ENCODE measurements at places on chromosomes 3 and 15.

GRCh38 chr3:103926936-103927335 is 1439.8 kb upstream of the ALCAM start:
- no peak for DNase-seq

DNA sequence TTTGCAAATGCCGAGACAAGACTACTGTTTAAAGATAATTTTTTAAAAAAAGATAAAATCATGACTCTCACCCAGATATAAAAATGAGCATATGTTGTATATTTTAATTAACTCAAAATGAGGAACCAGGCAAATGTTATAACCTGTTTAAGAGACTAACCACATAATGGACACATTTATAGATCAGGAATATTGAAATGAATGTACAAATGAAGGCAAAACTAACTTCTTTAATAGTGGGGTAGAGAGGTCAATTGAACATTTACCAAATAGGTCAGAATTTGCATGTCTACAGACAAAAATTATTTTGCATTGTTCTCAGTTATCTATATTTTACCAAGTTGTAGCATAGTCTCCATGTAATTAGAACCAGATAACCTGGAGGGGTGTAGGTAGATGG is 134.3 kb upstream of the PFN2 start:
- DNase-seq = no peak

DNA sequence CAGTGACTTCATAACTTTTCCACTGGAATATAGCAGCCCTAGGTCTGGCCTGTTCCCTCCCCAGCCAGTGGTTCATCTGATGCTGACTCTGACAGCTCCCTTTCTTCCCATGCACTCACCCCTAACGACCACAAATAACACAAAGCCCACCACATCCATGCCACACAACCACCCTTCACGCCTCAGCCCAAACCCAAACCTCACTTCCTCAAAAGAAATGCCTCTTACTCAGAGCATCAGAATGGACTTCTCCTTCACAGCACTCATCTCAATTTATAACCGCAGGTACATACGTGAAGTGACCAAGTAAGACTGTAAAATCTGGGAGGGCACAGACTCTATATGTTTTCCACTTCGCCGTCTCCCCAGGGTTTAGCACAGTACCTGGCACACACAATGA is 1.1 kb downstream of the RBSN start:
- no peak for DNase-seq

- no peak for DNase-seq
Observed at GRCh38 chr3:140555666-140556065, 122.2 kb upstream of the TRIM42 start.

GRCh38 chr3:58349792-58350626 is 17.3 kb downstream of the PXK start:
- no peak for DNase-seq

- DNase-seq = no peak
Observed at GRCh38 chr15:80424381-80424780, 20.2 kb downstream of the ARNT2 start.

DNA sequence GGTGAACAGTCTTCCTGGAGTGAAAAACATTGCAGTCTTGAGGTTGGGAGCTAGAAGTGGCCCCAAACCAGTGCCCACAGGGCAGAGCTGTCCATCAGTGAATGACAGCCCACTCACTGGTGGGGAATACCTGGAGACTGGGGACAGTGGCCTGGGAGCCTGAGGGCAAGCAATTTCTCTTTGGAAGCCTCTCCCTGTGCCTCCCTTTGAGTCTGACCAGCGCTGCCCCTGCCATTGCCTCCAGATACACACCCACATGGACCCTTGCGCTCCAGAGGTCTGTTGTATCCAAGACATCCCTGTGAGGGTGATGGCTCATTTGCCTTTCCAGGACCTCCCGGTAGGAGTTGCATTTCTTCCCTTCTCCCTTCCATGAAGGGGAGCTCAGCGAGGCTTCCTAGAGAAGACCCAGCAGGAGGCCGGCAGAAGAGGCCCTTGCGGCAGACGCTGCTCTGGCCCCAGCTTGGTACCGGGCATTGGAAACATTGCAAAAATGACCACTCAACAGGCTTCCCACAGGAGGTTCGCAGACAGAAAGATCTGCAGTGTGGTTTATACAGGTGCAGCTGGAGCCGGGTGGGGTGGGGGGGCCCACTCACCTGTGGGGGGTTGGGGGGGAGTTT is 38.5 kb downstream of the KLF13 start:
- no peak for DNase-seq

GRCh38 chr3:107904536-107905066 is 186.2 kb downstream of the CD47 start:
- DNase-seq = no peak

- DNase-seq = no peak
Observed at GRCh38 chr3:2526926-2527325, 428.3 kb downstream of the CNTN4 start.

GRCh38 chr15:25089577-25089976 is 134.8 kb downstream of the SNRPN start:
- DNase-seq = peak; percentile 25

DNA sequence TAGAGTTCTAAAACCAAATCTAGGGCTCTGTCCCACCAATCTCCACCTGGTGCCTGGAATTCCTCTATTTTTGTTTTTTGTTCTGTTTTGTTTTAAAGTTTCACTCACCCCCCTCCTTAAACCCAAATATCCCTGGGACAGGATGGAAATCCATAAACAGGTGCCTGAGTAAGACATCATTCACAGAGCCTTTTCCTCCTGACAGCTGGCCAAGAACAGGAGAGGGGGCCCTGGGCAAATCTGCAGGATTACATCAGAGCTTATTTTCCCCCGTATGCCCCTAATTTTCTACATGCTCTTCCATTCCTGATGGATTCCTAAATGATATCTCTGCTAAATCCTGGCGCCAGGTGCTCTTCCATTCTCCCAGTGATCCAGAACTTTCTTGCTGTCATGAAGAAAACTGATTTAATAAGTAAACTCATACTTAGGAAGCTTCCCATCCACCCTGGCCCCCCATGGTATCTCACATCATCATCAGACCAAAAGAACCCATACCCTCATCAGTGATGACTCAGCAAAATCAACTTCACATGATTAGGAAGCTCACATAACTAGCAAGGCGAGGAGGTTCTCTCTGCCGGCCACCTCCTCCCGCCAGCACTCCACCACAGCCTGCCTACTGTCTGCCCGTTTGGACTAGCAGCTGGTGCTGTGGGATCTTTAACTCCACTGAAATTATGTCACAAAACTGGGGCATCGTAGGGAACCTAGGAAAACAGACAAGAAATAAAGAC is 61.0 kb downstream of the LIPC start:
- DNase-seq = no peak

GRCh38 chr3:185979721-185980121 is 41.9 kb upstream of the TRA2B start:
- DNase-seq = no peak

GRCh38 chr3:107661447-107662123 is 138.8 kb downstream of the BBX start:
- no peak for DNase-seq

DNA sequence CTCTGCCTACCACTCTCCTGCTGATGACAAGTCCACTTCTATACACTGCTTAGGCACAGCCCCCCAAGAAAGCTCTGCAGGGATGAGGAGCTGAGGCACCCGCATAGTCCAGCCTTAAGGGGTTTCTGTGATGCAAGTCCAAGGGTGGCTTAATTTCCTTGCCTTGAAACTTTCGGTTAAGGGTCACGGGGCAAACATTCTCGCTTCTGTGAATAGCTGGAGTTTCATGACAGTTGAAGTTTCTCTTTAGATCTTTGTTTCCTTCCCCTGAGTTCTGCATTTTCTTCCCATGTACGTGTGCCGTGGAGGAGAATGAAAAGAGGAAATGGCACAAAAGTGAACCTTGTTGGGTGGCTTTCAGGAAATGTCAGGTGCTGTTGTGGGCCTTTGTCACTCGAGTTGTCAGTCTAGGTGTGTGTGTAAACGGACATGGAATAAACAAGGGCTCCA is 7.0 kb downstream of the GPR160 start:
- no peak for DNase-seq

GRCh38 chr15:40932649-40933516 is 3.7 kb downstream of the DLL4 start:
- DNase-seq = no peak

DNA sequence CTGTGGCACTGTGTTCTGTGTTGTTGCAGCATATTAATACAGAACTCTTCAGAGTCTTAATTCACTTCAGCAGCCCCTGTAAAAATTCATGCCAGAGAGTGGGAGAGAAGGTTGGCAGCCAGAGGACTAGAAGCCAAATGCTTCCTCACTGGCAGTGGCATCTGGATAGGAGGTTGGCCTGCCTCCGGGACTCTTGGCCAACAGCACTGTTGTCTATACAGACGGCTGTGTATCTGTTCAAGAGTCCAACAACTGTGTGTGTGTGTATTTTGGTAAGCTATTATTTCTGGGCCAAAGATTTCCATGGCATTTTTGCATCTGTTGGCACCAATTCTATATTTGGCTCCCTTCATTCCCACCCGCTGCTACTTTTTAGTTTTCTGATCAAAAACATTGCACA is 156.0 kb upstream of the SOX2 start:
- no peak for DNase-seq

- no peak for DNase-seq
Observed at GRCh38 chr3:53730576-53730975, 115.6 kb downstream of the CHDH start.

DNA sequence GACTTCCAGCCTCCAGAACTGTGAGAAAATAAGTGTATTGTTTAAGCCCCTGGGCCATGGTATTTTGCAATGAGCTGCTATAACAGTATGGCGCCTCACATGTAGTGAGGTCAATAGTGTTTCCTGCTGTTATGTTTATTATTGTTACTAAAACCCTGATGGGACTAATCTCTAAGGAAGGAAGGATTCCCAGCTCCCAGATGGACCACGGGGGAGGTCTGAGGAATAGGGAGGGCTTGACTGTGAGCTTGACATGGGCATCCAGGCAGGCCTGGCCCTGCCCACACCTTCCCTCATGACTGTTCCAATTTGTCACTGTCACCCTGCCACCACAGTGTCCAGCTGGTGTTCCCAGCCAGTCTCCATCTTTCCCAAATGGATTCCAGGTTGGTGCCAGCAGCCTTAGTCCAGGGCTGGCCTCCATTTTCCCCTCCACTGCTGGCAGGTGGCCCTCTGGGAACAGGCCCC is 14.5 kb upstream of the SLC41A3 start:
- no peak for DNase-seq

- no peak for DNase-seq
Observed at GRCh38 chr3:110821586-110821985, 250.0 kb upstream of the NECTIN3 start.

DNA sequence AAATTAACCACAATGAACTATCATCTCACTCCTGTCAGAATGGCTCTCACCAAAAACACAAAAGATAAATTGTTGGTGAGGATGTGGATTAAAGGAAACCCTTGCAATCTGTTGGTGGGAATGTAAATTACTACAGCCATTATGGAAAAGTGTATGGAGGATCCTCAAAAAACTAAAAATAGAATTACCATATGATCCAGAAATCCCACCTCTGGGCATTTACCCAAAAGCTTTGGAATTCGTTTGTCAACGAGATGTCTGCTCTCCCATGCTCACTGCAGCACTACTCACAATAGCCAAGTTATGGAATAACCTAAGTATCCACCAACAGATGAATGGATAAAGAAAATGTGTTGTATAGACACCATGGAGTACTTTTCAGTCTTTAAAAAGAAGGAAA is 21.6 kb downstream of the FSIP1 start:
- DNase-seq = no peak

DNA sequence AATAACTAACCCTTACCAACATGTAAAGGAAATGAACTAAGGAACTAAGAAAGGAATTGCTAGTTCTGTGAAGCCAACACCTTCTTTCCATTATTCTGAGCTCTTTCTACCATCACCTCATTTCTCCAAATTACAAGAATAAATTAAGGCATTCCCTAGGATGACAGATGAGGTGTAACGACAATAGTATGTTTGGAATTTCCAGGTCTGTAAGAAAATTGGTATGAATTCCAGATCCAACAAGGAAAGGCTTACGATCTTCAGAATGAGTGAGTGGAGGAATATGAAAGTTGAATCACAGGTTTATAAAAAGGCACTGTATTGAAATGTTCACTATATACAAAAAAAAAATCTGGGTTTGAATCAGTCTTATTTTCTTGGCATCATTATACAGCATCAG is 4.5 kb upstream of the NANOGP8 start:
- no peak for DNase-seq

GRCh38 chr15:37693926-37694325 is 240.5 kb upstream of the TMCO5A start:
- no peak for DNase-seq

DNA sequence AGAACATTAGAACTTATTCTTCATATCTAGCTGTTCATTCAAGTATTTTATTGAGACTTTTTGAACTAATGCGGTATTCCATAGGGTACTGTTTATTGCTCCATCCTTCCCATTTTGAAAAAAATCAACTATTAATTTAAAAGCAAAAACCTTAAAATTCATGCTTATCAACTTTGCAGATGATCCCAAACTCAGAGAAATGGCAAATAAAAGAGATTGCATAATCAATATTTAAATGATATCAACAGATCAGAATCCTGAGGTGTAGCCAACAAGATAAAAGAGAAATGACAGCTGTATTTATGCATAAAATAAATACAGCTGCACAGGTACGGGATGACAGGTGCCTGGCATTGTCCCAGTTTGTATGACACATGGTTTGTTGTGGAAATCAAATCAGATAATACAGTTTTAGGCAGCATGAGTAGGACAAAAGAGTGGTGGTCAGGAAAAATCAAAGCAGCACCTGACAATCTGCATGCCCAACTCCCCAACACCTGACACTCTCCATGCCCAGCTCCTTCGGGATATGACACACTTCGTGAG is 42.4 kb upstream of the CMTM8 start:
- no peak for DNase-seq

DNA sequence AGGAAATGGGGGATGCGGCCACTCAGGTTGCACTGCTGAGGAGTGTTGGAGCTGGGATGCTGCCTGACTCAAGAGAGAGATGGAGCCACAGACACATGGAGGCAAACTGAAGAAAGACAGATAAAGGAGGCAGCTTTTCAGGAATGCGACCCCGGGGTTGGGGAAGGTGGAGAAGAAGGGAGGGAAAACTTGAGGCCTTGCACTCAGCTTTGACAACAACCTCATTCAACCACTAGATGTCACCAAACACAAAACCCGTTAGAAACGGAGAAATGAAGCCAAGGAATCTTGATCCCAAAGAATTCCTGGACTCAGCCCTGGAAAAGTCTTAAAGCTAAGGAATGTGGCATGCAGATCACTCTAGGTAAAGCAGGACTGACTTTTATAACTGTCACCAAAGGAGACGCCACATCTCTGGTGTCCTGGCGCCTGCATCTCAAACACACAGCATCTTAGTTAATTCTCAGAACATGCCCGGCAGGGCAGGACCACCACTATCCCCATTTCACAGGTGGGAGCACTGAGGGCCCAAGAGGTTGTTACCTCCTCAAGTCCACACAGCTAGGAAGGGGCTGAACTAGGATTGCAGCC is 59.6 kb upstream of the LMCD1 start:
- DNase-seq = peak; percentile 79

Measured in endodermal cell (in vitro differentiated cells).